ENCODE measurements at places on chromosomes 7 and 10. TPM values are rescaled to one million over a fixed set of nuclear protein-coding genes. Genes with fewer than 3 reads are reported as not detected.

DNA sequence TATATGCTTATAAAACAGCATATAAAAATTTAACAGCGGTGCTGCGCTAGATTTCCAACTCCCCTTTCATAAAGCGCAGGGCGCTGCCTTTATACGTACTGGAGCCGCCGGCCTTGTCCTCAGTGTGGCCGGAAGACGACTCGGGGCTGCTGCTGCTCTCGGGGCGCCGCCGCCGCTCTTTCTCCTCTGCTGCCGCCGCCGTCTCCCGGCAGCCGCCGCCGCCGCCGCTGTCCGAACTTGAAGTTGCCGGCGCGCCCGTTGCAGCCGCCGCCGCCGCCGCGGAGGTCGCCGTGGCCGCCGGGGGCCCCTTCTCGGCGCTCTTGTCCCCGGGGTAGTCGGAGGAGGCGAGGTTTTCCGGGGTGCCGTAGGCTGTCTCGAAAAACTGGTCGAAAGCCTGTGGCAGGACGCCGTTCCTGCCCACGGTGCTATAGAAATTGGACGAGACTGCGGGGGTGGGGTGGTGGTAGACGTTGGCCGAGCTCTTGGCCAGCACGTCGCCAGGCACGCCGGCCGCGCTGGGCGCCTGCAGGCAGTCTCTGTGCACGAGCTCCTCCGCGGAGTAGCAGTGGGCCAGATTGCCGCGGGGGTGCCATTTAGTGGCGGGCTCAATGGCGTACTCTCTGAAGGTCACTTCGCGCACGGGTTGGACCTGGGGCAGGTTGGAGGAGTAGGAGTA is 557 bp downstream of the HOXA11 start:
- DNase-seq = no peak
- H3K4me3 ChIP-seq = peak overlapping the region; percentile 66
- peaks cover 36% of the 10 kb centered on the region for H3K4me1 ChIP-seq
- H3K27ac ChIP-seq = no peak overlapping the region
- H3K36me3 ChIP-seq = no peaks in the 10 kb centered on the region

DNA sequence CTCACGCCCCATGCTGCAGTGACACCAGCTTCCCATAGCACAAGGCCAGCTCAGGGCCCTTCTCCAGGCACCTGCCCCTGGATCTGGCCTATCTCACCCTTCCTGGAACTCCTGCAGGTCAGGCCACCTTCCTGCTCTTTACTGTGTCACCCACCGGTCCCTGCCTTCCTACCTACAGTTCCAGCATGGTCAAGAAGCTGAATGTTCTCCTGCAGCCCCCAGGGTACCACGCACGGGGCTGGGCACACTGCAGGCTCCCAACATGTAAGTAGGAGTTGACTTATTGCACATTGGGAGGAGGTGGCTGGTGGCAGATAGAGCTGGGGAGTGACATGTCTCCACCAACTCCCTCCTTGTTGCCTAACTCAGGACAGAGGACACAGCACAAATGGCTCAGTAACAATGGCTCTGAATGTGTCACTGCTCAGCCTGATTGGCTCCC is 14.5 kb downstream of the ITPRIP start:
- H3K36me3 ChIP-seq = peaks cover 25% of the 10 kb centered on the region
- H3K27me3 ChIP-seq = no peaks in the 10 kb centered on the region
- H3K4me1 ChIP-seq = peaks cover 98% of the 10 kb centered on the region
- DNase-seq = no peak
- H3K4me3 ChIP-seq = no peak overlapping the region
- peak overlapping the region; percentile 99 for H3K27ac ChIP-seq

- peak overlapping the region; percentile 36 for H3K4me3 ChIP-seq
- peak overlapping the region; percentile 66 for H3K27ac ChIP-seq
- no peak for DNase-seq
- H3K4me1 ChIP-seq = peaks cover 12% of the 10 kb centered on the region
- peaks cover 4% of the 10 kb centered on the region for H3K36me3 ChIP-seq
Observed at GRCh38 chr7:100568896-100569844, 4.5 kb downstream of the SAP25 start.

- no peak overlapping the region for H3K27ac ChIP-seq
- H3K4me1 ChIP-seq = no peaks in the 10 kb centered on the region
- H3K36me3 ChIP-seq = no peaks in the 10 kb centered on the region
- no peak overlapping the region for H3K4me3 ChIP-seq
- H3K27me3 ChIP-seq = no peaks in the 10 kb centered on the region
- DNase-seq = no peak
Observed at GRCh38 chr7:19295376-19295775, 150.2 kb upstream of the FERD3L start.

GRCh38 chr7:4144811-4145510 is 537.1 kb upstream of the FOXK1 start:
- DNase-seq = no peak
- no peak overlapping the region for H3K27ac ChIP-seq
- H3K27me3 ChIP-seq = peaks cover 71% of the 10 kb centered on the region
- H3K4me3 ChIP-seq = peak overlapping the region; percentile 23

- H3K36me3 ChIP-seq = no peaks in the 10 kb centered on the region
- H3K4me1 ChIP-seq = no peaks in the 10 kb centered on the region
- H3K4me3 ChIP-seq = no peak overlapping the region
Observed at GRCh38 chr7:86949052-86949778, 110.2 kb downstream of the ELAPOR2 start.

- H3K4me1 ChIP-seq = no peaks in the 10 kb centered on the region
- no peaks in the 10 kb centered on the region for H3K36me3 ChIP-seq
- H3K27ac ChIP-seq = no peak overlapping the region
- DNase-seq = no peak
- no peak overlapping the region for H3K4me3 ChIP-seq
- no peaks in the 10 kb centered on the region for H3K27me3 ChIP-seq
Observed at GRCh38 chr7:79912213-79912633, 222.4 kb upstream of the GNAI1 start.

GRCh38 chr10:104337521-104337984 is 712 bp downstream of the ITPRIP start:
- H3K4me3 ChIP-seq = peak overlapping the region; percentile 99
- peaks cover 33% of the 10 kb centered on the region for H3K4me1 ChIP-seq
- H3K36me3 ChIP-seq = peaks cover 17% of the 10 kb centered on the region
- peak overlapping the region; percentile 94 for H3K27ac ChIP-seq
- H3K27me3 ChIP-seq = no peaks in the 10 kb centered on the region
- no peak for DNase-seq

EN2 gene
- not detected for total RNA-seq

CALML5 gene
- total RNA-seq = 14.5 TPM

Data from esophagus squamous epithelium (tissue), 5 donors.